HS-5 (cell line): ENCODE measurements at places on chromosomes 16 and 17.

GRCh38 chr17:70582777-70583176 lies 413.4 kb downstream of the KCNJ2 start:
- no peak for DNase-seq

DNA sequence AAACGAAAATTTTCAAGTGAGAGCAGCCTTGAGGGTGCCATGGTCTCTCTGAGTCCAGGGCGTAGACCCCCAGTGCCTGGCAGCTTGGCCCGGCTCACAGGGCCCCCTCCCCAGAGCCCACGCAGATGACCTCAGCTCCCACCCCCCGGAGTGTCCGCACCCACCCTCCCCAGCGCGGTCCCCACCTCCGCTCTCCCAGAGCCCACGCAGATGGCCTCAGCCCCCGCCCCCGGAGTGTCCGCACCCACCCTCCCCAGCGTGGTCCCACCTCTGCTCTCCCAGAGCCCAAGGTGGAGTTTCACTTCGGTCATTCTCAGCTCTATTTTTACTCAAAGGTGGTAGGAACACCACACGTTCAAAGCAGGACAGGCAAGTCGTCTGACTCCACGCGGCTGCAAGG lies 13.9 kb downstream of the ABR start:
- DNase-seq: no peak

DNA sequence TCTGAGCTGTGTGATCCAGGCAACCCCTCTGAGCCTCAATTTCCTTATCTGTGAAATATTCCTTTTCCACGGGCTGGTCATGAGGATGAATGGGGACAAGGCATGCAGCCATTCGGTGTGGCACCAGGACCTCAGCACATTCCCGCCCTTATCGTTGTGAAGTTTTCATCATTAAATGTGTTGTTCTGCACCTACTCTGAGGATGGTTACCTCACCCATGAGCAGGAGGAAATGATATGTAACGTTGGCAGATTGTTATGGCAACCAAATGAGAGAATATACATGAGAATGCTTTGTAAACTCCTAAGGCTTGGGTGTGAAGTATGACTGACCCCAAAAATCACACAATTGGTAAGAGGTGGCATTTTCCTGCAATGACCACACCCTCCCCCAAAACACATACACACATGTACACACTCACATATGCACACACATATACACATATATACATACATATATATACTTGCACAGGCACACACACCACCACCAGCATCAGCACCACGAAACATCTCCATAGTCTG lies 39.5 kb downstream of the SMARCE1 start:
- no peak for DNase-seq

- peak; percentile 70 for DNase-seq
These were observed 36.4 kb upstream of the TMEM97 start for GRCh38 chr17:28282596-28282995.

DNA sequence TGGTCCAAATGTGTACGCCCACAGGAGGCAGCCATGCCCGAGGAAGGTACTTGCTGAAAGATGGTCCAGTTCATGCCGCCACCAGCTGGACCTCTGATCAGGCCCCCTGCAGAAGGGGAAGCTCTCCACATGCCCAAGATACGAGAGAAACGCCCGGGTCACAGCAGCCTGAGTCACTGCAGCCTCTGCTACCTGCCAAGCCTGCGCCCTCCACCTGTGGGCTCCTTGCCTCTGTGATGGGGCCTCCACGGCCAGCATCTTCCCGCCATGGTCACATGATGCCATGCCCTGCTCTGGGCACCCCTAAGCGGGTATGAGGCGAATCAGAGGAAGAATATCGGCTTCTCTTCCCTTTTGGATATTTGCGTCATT lies 13.7 kb upstream of the KREMEN2 start:
- no peak for DNase-seq

GRCh38 chr16:84144209-84144858 lies 643 bp downstream of the HSDL1 start:
- DNase-seq: no peak

GRCh38 chr17:44155488-44155887 lies 13.8 kb downstream of the HROB start:
- DNase-seq: no peak

DNA sequence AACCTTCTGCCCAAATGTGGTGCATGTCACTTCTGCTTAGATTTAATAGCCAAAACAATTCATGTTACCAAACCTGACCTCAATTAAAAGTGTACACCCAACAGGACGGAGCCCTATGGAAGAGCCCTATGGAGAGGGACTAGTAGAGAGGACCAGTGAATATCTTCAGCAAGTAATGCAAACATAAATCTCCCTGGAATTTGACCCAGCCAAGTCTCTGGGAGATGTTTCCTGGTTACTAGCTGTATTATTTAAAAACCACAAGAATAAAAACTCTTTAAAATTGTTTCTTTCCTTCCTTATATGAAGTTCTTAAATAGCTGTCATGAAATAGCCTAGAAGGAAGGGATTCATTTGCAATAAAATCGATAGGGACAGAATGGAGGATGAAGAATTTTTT lies 255.8 kb downstream of the CDH11 start:
- no peak for DNase-seq

- DNase-seq: no peak
These were observed 372.7 kb downstream of the SLC39A11 start for GRCh38 chr17:72719578-72720493.

DNA sequence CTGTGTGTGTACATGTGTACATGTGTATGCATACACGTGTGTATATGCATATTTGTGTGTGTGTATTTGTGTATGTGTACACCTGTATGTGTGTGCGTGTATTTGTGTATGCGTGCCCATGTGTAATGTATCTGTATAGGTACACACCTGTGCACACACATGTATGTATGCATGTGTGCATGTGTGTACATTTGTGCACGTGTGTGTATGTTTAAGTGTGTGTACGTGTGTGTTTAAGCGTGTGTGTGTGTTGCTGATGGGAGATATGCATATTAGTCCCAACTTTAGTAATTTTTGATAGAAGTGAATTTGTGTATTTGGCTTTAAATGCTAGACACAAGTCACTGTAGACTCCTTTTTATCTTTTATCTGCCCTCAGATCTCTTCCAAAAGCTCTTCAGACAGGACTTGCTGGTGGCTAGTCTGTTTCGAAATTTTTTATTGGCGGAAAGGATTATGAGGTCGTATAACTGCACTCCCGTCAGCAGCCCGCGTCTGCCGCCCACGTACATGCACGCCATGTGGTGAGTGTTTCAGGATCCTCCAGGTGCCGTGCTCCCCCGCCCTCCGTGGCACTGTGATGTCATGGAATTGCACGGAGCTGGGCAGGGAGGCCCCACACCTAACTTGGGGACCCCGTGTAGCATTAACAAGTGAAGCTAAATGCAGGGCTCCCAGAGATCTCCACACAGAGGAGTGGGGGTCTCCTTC lies 168.8 kb upstream of the CHMP6 start:
- no peak for DNase-seq

DNA sequence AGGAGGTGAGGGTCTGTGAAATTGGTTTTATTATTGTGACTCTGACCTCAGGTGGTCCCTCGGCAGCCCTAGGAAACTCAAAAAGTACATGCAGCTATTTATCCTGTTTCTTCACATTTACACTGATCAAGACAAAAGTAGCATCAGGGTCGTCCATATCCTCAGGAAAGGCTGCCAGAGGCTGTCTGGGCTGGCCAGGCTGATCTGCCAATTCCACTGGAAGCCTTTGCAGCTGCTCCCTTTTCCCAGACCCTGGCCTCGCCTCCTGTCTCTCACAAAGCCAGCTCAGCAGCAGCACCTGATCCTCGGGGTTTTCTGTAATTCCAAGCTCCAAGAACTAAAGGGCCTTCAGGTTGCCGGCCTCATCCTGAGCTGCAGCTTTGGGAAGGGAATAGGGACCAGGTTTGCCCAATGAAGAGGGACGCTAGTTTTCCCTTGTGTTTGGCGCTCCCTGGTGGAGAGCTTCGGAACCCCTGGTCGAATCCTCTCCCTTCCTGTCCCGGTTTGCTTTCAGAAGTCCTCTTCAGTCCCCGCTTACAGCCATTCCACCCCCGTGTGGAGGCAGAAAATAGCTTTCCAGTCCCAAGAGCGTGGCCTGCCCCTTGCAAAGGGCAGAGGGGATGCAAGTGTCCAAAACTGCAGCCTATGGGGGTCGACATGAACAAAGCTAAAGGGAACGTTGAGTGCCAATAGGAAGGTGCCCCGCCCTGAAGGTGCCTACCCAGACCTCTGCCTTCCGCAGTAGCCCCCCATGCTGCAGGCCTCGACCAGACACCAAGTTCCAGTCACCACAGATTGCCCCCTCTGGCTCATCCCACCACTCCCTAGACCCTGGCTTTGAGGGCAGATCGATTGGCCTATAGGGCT lies 13.4 kb downstream of the MFSD6L start:
- peak; percentile 14 for DNase-seq

GRCh38 chr17:73307130-73307529 lies 4.7 kb downstream of the CDC42EP4 start:
- no peak for DNase-seq

GRCh38 chr17:74493331-74493833 lies 26.9 kb downstream of the CD300A start:
- DNase-seq: no peak

GRCh38 chr17:312476-313148 lies 40.0 kb downstream of the RPH3AL start:
- no peak for DNase-seq

DNA sequence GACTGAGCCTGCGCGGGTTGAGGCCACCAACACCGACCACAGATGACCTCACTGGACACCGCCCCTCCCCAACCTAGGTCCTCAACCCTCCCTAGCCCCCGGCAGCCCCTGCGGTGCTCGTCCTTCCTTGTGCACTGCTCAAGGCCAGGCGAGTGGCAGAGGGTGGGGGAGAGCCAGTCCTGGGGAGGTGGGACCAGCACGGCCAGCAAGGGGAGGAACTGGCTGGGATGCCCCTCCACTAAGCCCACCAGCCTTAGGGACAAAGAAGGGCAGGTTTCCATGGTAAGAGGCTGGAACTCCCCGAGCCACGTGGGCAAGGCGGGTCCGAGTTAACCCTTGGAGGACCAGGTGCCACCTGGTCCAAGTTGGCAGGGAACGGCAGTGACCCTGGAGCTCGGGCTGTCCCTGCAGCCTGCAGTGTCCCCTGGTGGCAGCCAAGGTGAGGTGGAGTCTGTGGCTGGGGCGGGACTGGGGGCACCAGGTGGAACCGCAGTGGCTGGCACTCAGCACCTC lies 9.2 kb downstream of the FSCN2 start:
- no peak for DNase-seq

DNA sequence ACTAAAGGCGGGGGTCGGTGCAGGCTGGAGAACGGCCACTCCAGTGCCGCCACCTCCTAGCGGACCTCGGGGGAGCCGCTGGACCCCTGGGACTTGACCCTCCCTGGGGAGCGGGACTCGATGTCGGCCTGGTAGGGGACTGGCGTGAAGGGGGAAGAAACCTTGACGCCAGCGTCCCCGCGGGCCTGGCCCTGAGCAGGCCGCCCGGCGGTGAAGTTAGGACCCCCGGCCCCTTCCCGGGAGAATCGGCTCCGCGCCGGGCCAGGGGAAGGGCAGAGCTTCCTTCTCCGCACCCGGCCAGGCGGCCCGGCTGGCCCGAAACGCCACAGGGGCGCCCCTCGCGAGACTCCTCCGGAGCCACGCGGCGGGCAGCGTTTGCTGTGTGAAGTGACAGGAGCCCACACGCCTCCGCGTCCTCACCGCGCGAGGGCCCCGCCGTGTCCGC lies 389 bp downstream of the DUS1L start:
- DNase-seq: no peak

GRCh38 chr16:85600078-85600477 lies 13.0 kb upstream of the GSE1 start:
- DNase-seq: no peak

- DNase-seq: no peak
These were observed 192.3 kb upstream of the SALL1 start for GRCh38 chr16:51343411-51343810.

DNA sequence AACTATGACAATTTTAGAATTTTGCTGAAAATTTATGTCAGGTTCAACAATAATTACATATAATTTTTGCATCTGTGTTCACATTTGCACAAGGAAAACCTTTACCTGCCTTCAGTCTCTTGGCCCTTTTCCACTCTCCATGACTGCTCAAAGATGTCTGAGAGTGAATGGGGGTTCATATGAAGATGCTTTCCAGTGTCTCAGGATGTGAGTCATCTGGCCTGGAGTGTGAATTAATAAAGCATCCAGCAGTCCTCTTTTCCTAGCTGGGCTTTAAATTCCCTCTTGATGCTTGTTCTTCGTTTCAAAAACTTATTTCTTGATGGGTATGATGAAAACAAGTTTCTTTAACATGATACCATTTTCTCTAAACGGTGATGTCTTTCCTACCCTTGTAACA lies 99.9 kb downstream of the CDK5R1 start:
- DNase-seq: peak; percentile 33
